SHP77 treated with DMSO at 0.1 percent for 48 hours (cell line): ENCODE measurements at places on chromosomes 1 and 21.
A peak's percentile ranks its signal among the peaks of the same experiment; 100 is the strongest.

DNA sequence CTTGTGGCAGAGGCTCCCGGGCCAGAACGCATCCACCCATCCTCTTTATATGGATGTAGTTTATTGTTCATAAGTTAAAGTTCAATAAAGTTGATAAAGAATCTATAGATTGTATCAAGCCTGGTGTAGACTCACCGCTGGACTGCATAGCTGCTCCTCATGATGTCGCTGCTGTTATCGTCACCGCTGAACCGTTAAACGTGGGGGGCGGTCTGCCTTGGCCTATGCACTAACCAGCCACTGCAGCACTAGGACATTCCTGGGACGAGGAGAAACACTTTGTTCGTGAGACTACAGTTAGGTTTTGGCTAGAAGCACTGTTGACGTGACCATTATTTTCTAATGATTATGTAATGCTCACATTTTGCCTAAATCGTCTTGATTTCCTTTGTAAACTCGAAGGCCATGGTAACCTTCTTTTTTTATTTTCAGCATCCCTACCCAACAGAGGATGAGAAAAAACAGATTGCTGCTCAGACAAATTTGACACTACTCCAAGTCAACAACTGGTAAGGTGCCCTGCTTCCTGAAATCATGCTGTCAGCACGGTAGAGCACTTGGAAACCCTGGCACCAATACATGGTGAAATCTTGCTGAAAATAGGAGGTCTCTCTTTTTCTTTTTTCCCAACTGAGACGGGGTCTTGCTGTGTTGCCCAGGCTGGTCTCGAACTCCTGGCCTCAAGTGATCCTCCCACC, 50.2 kb downstream of the PKNOX1 start:
- no peak for DNase-seq

- DNase-seq: peak; percentile 55
Measured at GRCh38 chr1:113140588-113141446, 67.8 kb downstream of the LRIG2 start.

DNA sequence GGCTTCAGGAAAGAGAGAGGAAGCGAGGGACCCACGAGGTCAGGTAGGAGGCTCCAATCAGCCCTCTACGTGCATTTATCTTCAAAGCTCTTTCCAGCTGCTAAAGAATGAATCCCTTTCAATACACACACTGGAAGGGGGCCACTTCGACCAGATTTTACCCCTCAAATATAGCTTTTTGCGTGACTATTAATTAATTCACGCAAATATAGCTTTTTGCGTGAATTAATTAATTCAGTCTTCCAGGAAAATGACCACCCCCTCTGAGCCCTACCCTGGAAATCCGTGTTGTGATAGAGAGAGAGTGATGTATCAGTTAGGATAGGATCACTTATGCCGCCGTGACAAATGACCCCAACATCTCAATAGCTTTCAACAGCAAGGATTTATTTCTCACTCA, 265.2 kb upstream of the TMEM51 start:
- no peak for DNase-seq

DNA sequence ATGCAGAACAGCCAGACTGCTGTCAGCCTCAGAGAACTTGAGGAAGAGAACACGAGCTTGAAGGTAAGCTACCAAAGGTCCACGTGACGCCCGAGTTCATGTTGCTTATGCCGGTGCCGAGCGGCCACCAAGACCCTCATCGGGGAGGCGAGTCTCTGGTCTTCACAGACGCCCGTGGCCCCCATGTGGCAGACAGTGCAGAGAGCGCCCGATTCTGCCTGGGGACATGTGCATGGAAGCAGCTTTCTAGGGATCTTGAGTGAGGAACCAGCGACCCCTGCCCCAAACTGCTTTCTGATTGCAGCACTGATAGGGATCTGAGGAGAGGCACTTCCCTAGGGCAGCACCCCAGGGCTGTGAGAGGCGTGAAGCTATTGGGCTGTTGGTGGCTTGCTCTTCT, 56.3 kb upstream of the DIP2A start:
- DNase-seq: no peak
